Prostate gland (tissue), 2 donors: ENCODE measurements at places on chromosomes 16 and 17.

DNA sequence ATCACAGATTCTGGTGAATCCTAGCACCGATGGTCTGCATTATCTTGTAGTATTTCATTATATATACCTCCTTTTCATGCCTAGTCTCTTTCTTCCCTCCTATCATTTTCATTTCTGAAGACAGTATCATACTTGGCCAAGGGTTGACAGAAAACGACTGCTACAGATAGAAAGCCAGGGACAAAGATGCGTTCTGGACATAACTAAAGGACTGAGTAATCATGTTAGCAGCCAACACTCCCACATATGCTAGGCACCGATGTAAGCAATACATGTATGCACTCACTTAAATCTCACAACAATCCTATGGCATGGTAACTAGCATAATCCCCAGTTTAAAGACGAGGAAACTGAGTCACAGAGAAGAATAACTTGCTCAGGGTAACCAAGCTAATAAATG lies 22.9 kb downstream of the RDM1 start:
- H3K36me3 ChIP-seq: no peaks in the 10 kb centered on the region
- no peak overlapping the region for H3K4me3 ChIP-seq
- DNase-seq: no peak
- no peaks in the 10 kb centered on the region for H3K4me1 ChIP-seq
- H3K27ac ChIP-seq: no peak overlapping the region

DNA sequence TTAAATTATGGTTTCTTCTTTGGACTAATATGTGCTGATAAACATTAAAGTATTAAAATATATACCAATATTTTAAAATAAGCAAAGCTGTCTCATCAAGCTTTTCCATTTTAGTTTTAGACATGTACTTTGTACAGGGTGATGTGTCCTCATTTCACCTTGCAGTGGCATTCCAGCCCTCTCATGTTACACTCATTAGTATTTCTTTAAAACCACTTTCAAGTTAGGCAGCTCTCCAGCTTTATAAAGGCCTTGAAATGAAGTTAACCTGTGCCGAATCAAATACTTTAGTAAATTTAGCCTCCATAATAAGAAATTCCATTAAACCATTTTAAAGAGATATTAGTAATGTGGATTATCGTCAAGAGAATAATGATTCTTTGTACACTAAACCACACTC lies 107.6 kb upstream of the HLF start:
- no peak overlapping the region for H3K27ac ChIP-seq
- no peaks in the 10 kb centered on the region for H3K36me3 ChIP-seq
- H3K4me3 ChIP-seq: no peak overlapping the region
- no peak for DNase-seq
- no peaks in the 10 kb centered on the region for H3K27me3 ChIP-seq

GRCh38 chr16:79316004-79316458 lies 284.5 kb downstream of the MAF start:
- H3K4me3 ChIP-seq: no peak overlapping the region
- H3K27ac ChIP-seq: no peak overlapping the region
- no peaks in the 10 kb centered on the region for H3K36me3 ChIP-seq
- no peak for DNase-seq
- H3K4me1 ChIP-seq: no peaks in the 10 kb centered on the region

DNA sequence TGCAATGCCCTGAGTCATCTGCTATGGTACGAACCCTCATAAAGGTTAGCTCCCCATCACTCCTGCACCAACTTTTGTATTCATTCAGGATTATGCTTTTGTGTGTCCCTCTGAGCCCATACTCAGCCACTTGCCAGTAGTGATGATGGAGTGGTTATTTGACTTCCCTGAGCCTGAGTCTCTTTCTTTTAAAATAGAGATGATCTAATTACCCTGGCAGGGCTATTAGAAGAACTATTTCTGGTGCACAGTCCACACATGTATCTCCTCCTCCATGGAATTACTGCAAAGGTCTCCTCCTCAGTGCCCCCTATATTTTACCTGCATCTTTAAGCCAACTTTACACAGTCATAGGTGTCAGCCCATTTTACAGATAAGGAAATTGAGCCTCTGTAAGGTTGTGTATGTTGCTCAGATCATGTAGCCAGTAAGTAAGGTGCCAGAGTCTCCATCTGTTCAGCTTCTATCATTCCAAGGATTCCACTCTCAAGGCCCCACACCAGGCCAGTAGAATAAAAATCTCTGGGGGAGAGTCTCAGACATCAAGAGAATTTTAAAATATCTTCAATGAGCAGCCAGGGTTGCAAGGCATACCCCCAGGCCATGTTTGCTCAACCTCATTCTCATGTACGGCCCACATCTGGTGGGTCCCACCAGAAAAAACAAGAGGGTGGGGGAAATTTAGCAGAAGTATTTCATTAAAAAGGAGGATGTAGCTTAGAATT lies 333.7 kb upstream of the HSBP1 start:
- no peak overlapping the region for H3K27ac ChIP-seq
- DNase-seq: no peak
- H3K36me3 ChIP-seq: no peaks in the 10 kb centered on the region
- H3K27me3 ChIP-seq: no peaks in the 10 kb centered on the region

DNA sequence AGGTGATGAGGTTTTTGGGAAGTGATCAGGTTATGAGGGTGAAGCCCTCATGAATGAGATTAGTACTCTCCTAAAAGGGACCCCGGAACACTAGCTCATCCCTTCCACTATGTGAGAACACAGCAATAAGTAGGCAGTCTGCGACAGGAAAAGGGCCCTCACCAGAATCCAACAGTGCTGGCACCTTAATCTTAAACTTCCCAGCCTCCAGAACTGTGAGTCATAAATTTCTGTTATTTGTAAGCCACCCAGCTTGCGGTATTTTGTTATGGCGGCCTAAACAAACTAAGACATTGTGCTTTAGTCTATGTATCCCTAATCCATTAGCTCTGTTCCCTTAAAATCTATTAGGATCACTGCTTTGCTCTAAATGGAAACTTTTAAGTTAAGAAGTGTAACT lies 8.5 kb downstream of the SLFN12 start:
- no peaks in the 10 kb centered on the region for H3K36me3 ChIP-seq
- no peak overlapping the region for H3K27ac ChIP-seq
- H3K4me3 ChIP-seq: no peak overlapping the region
- H3K4me1 ChIP-seq: no peaks in the 10 kb centered on the region

GRCh38 chr16:77918809-77919707 lies 103.3 kb upstream of the CLEC3A start:
- no peak overlapping the region for H3K4me3 ChIP-seq
- H3K36me3 ChIP-seq: no peaks in the 10 kb centered on the region
- no peaks in the 10 kb centered on the region for H3K4me1 ChIP-seq
- no peak for DNase-seq

GRCh38 chr17:10471858-10472257 lies 2.5 kb upstream of the MYH4 start:
- H3K4me3 ChIP-seq: no peak overlapping the region
- no peaks in the 10 kb centered on the region for H3K36me3 ChIP-seq
- H3K27me3 ChIP-seq: no peaks in the 10 kb centered on the region
- no peaks in the 10 kb centered on the region for H3K4me1 ChIP-seq
- DNase-seq: no peak

- H3K36me3 ChIP-seq: no peaks in the 10 kb centered on the region
- peaks cover 4% of the 10 kb centered on the region for H3K27me3 ChIP-seq
- H3K27ac ChIP-seq: no peak overlapping the region
- no peak overlapping the region for H3K4me3 ChIP-seq
- DNase-seq: no peak
Observed at GRCh38 chr17:13268791-13269595, 251.2 kb upstream of the ELAC2 start.

DNA sequence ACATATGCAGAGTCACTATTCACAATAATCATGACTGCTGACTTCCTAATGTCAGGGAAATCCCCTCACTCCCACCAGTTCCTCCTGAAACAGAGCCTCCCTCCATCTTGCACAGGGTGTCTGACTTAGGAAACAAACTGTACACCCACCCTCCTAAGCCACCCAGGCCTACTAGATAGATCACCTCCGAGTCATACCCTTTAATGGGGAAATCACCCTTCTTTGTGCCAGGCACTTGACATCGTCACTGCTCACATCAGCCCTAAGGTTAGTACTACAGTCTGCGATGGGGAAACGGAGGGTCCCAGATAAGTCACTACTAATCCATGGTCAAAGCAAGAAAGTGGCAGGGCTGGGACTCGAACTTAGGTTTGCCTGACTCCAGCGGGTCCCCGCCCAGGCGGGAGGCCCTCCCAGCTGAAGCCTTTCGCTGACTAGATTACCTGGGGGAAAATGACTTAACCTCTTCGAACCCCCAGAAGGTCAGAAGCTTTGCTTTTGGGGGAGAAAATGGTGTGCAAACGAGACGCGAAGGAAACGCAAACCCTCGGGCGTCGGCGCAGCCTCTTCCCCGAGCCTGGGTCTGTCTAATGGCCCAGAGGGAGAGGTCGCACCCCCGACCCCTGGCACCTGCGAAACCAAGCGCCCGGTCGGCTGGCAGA lies 3.4 kb upstream of the MLLT6 start:
- no peaks in the 10 kb centered on the region for H3K4me1 ChIP-seq
- no peaks in the 10 kb centered on the region for H3K36me3 ChIP-seq
- no peak for DNase-seq
- H3K27me3 ChIP-seq: no peaks in the 10 kb centered on the region
- H3K4me3 ChIP-seq: peak overlapping the region; percentile 86
- peak overlapping the region; percentile 98 for H3K27ac ChIP-seq

DNA sequence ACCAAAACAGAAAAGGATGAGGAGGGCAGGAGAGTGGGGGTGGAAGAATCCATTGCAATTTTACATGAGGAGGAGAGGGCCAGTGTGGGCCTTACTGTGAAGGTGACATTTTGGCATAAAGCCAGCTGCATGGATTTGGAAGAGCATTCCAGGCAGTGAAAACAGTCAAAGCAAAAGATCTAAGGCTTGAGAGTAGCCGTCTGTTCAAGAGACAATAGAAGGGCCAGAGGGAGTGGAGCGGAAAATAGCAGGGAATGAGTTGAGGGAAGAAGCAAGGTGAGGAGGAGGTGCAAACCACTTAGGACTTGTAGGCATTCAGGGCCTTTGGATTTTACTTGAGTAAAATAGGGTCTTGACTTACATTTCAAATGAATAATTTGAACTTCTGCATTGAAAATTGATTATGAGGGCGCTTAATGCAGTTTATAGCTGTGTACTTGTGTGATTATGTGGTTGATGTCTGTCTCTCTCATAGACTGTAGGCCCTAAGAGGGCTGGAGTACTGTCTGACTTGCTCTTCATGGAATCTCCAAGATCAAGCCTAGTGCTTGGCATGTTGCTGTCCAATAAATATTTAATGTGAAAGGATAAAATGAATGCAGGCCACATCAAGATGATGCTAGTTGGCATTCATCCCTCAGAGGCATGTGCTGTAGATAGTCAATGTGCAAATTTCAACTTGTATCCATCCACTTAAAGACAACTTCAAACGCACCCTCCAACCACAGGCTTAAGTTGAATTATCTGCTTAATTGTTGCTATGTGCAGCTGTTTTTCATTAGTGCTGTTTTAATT lies 772.1 kb upstream of the RBFOX1 start:
- H3K36me3 ChIP-seq: no peaks in the 10 kb centered on the region
- DNase-seq: no peak
- H3K4me1 ChIP-seq: no peaks in the 10 kb centered on the region
- no peak overlapping the region for H3K4me3 ChIP-seq
- H3K27ac ChIP-seq: no peak overlapping the region
- no peaks in the 10 kb centered on the region for H3K27me3 ChIP-seq
